ENCODE measurements at places on chromosomes 3 and 15.
A peak's percentile ranks its signal among the peaks of the same experiment; 100 is the strongest.

GRCh38 chr15:68553994-68554720 is 24.6 kb upstream of the CORO2B start:
- peak; percentile 23 for DNase-seq

GRCh38 chr3:144852999-144853398 is 881.4 kb downstream of the DIPK2A start:
- no peak for DNase-seq

DNA sequence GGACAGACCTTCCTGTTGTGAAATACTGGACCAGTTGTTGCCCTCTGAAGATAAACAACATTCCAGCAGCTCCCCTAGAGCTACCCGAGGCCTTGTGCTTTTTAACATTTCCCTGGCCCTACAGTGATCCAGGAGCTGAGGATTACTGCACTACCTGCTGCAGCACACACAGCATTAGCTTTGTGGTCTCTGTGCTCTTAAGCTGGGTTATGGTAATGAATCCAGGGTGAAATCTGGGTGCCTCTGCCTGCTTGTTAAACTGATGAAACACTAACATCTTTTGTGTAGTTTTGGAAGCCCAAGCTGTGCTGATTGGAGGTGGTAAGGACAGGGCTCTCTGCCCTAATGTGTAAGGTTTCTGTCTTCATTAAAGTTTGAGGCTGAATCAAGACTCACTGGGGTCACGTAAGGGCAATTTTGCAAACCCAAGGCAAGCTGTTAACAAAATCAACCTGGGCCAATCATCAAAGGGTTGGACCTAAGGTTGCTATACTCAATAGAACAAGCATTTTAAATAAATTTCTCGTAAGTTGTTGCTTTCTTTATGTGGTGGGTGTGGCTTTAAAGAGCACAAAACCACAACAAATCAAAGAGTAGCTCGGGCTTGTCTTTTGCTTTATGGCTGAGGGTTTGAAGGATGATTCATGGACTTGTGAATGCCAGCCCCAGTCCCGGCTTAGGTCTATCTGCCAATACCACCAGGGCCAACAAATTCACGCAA is 183.9 kb downstream of the TPRG1 start:
- DNase-seq, result no peak

GRCh38 chr15:67945951-67946700 is 106.3 kb upstream of the RNU6-1 start:
- DNase-seq, result no peak

- no peak for DNase-seq
Measured at GRCh38 chr15:81948751-81949150, 97.1 kb downstream of the MEX3B start.

- DNase-seq, result no peak
Measured at GRCh38 chr3:157170861-157171260, 10.9 kb upstream of the CCNL1 start.

- DNase-seq, result no peak
Measured at GRCh38 chr3:87435926-87436620, 159.7 kb upstream of the POU1F1 start.

DNA sequence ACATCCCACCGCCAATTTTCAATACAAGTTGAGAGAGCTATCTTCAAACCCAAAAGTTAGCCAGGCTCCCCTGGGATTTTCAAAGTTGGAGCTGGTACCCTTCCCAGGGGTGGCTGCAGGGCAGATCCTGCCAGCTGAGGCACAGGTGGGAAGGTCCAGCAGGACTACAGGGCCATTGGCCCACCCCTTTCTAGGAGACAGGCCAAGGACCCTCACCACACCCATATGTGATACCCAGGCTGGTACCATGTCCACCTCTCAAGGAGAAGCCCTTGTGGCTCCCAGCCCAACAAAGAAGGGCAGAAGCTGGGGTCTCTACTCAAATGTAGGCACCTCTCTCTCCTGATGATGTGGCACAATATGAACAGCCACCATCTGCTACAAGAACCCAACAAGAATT is 8.0 kb downstream of the POC1A start:
- no peak for DNase-seq

DNA sequence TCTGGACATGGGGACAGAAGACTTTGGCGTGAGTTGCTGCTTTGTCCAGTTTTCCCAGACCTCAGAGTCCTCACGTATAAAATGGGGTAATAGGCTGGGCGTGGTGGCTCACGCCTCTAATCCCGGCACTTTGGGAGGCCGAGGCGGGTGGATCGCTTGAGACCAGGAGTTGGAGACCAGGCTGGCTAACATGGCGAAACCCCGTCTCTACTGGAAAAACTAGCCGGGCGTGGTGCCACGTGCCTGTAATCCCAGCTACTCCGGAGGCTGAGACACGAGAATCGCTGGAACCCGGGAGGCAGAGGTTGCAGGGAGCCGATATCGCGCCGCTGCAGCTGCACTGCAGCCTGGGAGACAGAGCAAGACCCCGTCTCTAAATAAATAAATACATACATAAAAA is 22.7 kb upstream of the IGF1R start:
- no peak for DNase-seq

GRCh38 chr3:194748225-194748624 is 62.5 kb downstream of the FAM43A start:
- no peak for DNase-seq

- DNase-seq, result no peak
Measured at GRCh38 chr3:139586420-139587017, 47.0 kb upstream of the RBP1 start.
